ENCODE measurements at places on chromosomes 3 and 15.

GRCh38 chr15:75843678-75844581 lies 683 bp downstream of the UBE2Q2 start:
- peak; percentile 78 for DNase-seq

- no peak for DNase-seq
Observed at GRCh38 chr3:149199474-149199873, 22.2 kb downstream of the CP start.

- DNase-seq = no peak
Observed at GRCh38 chr3:105656651-105657504, 211.9 kb downstream of the CBLB start.

DNA sequence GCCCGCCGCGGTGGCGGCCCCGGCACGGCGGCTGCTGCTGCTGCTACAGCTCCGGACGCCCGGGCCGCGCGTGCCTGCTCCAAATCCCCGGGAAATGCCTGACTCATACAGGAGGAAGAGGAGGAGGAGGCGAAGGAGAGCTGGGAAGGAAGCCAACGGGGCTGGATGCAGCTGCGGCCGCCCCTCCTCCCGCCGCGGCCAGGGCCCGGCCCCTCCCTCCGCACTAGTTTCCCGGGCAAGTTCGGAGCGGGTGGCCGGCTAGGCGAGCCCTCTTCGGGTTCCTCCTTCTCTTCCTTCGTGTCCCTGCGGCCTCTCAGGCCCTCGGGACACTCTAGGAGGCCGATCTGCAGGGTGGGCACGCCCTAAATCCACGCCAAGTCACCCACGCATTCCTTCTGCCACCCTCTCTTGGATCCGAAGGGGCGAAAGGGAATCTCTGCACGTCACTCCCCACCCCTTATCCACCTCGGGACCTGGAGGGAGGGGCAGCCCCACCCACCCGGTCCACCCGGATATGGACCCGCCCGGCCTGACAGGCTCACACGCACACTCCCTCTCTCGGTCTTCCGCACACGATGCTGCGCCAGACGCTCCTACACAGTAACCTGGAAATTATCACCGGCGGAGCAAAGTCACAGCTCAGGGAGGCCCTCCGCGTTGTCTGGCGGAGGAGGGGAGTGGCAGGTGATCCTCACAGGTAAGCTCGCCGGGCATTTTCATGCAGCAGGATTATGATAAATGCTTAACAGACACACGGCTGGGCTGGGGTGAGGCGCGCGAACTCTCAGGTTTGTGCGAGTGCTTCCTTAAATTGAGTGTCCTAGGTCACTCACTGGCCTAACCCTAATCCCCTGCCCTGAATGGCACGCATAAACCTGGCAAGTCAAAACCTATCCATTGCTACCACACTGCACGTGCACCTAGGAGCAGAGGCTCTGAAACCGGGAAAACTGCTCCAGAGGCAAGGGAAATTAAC lies at the start of the genes OSBPL10 and ZNF860:
TSS of gene OSBPL10 (minus strand) at position 57 of the 976 bp plus-strand sequence. CDS start 83 bp downstream, outside the sequence.
TSS of gene ZNF860 (plus strand) at position 545 of the 976 bp plus-strand sequence. CDS start 7,330 bp downstream, outside the sequence.
- peak; percentile 89 for DNase-seq

GRCh38 chr15:89066280-89066679 lies 22.0 kb upstream of the ABHD2 start:
- no peak for DNase-seq

All from left hindlimb (tissue), 1 donor.